Fibroblast of skin of back (primary cell): ENCODE measurements at places on chromosomes 12 and 14.
A peak's percentile ranks its signal among the peaks of the same experiment; 100 is the strongest.

- no peak for DNase-seq
These were observed 69.7 kb upstream of the CCND2 start for GRCh38 chr12:4203772-4204376.

- DNase-seq, result no peak
These were observed 87.2 kb downstream of the TSPAN8 start for GRCh38 chr12:71070416-71071128.

GRCh38 chr14:103104389-103104653 lies 9.8 kb downstream of the EXOC3L4 start:
- no peak for DNase-seq

- peak; percentile 44 for DNase-seq
These were observed 827.6 kb downstream of the NRXN3 start for GRCh38 chr14:78997811-78998210.

- peak; percentile 53 for DNase-seq
These were observed 86.5 kb upstream of the CEP83 start for GRCh38 chr12:94545935-94546771.

- no peak for DNase-seq
These were observed 19.0 kb upstream of the RAB3IP start for GRCh38 chr12:69719336-69720316.

DNA sequence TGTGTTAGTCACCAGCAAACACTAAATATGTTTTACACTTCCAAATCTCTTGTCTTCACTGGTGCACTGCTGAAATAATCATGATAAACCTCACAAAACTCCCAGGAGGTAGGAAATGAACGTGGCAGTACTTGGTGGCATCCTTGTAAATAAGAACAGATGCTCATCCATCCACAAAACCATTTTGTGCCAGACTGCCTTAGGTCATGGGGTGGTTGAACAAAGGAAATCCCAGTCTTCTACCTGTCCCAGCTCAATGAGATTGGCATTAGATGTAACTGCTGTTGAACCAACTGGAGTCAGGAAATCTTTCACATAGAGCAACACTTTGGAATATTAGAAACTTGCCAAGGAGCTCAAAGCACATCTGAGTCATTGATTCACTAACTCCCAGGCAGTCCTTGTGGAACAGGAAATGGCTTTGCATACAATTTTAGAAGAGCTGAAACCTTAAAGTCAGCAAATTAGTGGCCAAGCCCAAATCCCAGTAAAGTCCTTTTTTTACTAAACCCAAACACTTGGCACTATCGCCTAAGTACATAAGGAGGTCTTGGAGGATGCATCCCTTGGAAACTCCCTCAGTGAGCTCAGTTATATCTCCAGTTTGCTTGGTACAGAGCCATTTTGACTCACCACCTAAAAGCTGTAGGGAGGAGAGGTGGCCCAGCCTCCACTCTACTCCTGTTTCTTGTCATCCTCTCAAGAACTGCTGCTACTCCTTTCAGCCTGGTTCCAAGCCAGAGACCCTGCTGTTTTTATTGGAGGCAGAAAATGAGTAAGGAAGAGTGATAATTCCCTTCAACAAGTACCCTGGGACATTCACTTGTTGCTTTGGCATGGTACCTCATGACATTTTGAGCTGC lies 208.0 kb downstream of the NOVA1 start:
- DNase-seq, result peak; percentile 39

DNA sequence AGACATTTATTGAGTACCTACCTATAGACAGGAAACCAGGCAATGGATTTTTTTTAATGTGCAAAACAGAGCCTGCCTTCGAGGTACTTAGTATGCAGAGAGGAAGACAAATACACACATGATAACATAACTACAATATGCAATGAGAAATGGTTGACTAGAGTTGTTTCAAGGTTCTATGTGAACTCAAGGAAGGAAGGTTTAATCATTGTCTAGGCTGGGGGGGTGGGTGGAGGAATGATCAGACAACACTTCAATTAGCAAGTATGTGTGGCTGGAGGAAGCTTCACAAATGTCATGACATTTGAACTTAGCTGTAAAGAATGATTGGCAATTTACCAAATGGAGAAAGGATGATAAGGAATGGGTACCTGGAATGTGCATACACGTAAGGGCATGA lies 985.3 kb downstream of the FLRT2 start:
- DNase-seq, result no peak

GRCh38 chr14:83826838-83827237 lies 1703.1 kb upstream of the FLRT2 start:
- peak; percentile 82 for DNase-seq

DNA sequence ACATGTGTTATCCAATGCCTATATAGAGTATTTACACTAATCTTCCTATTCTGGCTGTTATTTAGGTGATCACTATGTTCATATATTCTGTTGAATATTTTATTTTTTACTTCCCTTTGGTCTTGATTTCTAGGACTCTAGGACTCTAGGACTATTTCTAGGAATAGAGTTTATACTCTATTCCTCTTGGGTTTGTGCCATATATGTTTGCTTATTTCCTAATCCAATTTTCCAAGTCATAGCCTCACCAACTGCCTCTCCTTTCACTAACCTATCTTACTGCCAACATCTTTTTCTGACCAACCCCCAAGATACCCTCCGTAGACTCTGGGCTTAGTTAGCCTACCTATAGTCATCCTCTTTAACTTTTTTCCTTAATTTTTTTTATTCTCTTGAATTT lies 28.5 kb downstream of the ARF6 start:
- no peak for DNase-seq

DNA sequence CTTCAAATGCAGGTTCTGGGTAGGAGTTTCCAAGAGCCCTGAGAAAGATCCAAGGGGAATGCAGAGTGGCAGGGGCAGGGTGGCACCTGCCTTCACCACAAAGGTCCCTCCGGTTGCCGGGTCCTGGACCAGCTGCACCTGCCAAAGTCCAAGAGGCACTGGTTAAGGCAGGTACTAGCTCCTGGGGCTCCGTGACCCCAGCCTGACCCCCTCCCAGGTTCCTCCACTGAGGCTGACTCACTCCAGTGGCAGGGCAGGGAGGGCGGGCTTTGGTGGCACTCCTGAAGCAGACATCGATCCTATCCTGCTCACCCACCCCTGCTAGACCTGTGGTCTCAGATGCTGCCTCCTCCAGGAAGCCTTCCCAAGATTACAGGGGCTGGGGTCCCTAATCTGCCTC lies 11.4 kb downstream of the RPS6KL1 start:
- no peak for DNase-seq

DNA sequence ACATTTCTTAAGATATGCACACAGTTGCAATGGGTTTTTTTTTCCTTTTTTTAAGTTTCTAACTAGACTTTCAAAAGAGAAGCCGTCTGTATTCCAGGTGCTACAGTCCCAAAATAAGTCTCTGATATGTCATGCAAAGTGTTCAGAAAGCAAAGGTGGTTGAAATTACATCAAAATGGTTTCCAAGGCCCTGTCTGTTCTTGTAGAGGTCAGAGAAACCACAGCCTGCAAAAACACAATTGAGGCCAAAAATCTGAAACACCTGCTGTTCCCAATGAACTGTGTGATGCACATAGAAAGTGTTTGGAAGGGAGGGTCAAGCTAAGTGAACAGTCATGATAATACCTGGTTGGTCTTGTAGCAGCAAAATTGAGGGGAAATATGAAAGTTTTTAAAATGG lies 91.0 kb downstream of the VRK1 start:
- no peak for DNase-seq

GRCh38 chr12:47066278-47067025 lies 13.0 kb upstream of the PCED1B start:
- DNase-seq, result no peak

DNA sequence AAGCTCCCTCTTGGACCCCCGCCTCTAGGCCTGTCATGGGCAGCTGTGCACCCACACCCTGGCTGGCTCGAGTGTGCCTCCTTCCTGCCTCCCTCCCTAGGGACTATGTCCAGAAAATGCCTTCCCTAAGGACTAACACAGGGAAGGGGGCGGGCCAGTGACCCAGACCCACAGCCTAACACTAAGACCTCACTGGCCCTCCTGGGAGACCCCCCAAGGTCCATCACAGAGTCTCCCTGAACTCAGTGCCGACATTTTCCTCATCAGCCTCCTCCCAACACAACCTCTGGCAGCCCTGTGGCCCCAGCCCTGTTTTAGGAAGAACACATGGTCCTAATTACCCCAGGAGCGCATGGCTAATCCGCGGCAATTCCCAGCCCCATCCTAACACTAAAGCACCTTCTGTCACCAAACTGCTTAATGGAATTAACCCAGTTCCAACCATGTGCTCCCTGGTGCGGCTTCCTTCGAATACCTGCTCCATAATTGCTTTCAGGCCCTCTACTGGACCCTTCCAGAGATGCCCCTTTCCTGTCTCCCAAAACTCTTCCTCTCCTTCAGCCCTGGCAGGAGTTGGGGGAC lies 5.6 kb downstream of the MSI1 start:
- no peak for DNase-seq

DNA sequence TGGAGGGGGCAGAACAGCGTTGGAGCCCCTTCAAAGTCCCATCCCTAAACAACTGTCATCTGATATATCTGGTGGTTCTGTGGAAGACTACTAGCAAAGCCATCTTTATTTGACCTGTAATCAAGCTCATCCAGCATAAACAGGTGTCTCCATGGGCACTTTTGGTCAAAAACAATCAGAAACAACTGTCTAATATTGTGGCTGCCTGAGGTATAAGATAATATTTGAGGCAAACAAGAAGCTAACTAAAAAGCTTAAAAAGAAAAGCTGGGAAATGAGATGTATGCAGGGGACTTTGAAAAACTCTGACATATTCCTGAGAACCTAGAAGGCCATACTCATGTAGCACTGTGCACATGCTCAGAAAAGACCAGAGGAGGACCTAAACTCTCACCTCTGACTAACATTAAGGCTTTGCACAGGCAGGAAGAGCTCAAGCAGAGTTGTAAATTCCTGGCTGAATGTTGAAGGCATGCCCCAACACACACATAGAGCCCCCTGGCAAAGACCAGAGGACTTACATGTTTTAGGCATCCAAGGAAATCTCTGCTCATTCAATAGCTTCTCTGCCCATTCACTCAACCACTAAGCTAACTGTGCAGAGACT lies 27.2 kb upstream of the AP4S1 start:
- no peak for DNase-seq

GRCh38 chr12:116532986-116533342 lies 26.2 kb upstream of the MAP1LC3B2 start:
- no peak for DNase-seq

DNA sequence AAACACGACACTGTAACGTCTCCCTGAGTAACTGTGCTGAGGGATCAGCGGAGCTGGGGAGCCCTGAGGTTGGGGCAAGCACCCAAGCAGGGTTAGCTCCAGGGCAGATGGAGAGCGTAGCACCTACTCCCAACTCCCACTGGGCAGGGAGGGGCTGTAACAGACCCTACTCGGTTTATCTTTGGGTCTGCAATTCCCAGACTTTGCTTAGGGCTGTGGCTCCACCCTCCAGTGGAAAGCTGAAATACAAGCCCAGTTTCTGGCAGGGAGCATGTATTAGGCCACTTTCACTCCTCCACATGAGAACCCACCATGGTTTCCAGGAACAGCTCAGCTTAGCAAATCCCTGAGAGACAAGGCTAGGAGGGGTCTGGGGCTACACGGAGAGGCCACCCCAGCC lies 17.3 kb upstream of the TC2N start:
- DNase-seq, result no peak

GRCh38 chr14:100325231-100325632 lies 2.1 kb downstream of the SLC25A47 start:
- DNase-seq, result no peak

- DNase-seq, result no peak
These were observed 2.6 kb upstream of the JAG2 start for GRCh38 chr14:105171004-105171673.

DNA sequence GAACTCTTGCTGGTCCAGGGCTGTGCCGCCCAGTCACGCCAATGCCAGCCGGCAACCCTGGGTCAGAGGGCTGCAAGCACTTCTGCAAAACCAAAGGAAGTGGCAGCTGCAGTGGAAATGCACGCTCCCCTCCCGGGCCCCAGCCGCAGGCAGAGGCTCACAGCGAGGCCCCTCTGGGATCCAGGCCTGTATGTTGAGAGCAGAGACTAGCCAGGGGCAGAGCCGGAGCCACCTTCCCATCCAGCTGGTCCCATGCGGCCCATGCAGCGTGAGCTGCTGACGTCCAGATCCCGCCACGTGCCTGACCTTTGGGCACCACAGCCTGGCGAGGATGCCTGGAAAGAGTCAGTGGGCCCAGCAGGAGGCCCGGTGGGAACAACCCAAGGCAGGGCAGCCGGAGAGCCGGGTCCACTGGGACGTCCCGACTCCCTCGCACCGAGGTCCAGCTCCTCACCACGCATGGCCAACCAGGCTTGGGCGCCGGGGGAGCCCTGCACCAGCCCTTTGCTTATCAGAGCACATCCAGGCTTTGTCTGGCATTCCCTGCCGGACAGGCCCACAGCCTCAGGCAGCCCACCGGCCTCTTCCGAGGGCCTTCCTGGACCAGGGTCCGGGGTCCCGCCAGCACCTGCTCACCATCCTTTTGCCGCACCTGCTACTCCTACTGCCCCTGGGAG lies 4.3 kb downstream of the GPR132 start:
- no peak for DNase-seq

DNA sequence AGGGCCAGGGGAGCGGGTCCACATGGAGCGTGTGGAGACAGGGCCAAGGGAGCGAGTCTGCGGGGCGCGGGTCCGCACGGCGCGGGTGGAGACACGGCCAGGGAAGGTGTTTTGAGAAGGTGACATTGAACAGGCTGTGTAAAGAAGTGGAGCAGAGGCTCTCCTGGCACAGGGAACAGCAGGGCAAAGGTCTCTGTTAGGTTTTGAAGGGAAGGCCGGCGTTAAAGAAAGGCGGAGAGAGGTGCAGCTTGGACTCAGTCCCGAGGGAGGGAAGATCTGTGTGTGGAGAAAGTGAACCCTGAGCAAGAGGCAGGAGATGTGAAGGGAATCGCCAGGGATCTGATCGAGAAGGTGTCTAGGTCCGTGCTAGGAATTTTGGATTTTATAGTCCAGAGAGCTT lies 1.8 kb downstream of the PXMP2 start:
- DNase-seq, result no peak

- no peak for DNase-seq
These were observed 358.9 kb downstream of the NPAS3 start for GRCh38 chr14:33297565-33297964.

DNA sequence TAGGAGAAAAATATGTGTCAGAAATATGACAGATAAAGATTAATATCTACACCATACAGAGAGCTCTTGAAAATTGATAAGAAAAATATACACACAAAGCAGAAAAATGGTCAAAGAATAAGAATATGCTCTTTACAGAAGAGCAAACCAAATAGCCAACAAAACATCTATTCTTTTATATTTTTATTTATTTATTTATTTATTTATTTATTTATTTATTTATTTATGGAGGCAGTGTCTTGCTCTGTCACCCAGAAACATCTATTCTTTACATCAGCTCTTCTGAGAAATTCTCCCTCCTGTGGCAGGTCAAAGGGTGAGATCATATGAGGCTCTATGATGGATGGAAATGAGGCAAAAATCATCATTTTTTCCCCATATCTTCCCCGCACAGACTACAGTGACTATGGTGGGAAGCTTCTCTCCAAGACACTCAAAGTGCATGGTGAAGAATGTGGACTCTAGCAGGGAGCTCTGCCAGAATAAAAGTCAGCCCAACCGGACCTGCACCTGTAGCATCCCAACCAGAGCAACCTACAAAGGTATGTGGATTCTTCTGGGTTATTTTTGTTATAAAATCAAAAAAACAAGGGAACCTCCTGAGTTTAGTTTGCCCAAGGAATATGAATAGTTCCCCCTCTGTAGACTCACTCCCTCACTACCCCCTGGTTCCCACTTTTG lies 71.4 kb downstream of the PLXNC1 start:
- DNase-seq, result no peak

GRCh38 chr14:32249371-32249770 lies 46.3 kb upstream of the RNU6-8 start:
- no peak for DNase-seq

GRCh38 chr12:44915958-44916357 lies 39.8 kb upstream of the NELL2 start:
- DNase-seq, result no peak

- DNase-seq, result no peak
These were observed 113.6 kb downstream of the NUAK1 start for GRCh38 chr12:106025129-106025528.
